ENCODE measurements at places on chromosomes 1 and 21.
A peak's percentile ranks its signal among the peaks of the same experiment; 100 is the strongest.

DNA sequence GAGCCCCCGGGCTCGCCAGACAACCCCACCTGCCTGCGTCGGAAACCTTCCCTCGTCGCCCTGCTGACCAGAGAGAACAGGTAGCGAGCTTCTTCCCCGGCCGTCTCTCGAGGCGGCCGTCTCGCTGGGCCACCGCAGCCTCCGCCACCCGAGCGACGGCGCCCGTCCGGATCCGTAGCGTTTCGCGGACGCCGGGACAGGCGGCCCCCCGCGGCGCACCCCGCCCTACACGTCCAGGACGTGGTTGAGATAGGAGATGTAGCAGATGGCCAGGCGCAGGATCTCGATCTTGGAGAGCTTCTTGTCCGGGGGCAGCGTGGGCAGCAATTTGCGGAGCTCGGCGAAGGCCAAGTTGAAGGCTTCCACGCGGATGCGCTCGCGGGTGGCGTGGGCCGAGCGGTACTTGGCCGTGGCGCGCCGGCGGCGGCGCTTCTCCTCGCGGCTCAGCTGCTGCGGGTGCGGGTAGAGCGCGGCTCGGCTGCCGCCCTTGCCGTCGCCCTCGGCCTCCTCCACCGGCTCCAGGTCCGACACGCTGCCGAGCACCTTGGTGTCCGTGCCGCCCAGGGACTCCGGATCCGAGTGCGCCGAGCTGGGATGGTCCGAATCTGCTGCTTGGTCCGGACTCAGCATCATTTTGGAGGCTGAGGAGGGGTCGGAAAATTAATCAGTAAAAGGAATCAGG, 3.0 kb downstream of the NHLH2 start:
- no peak for DNase-seq

DNA sequence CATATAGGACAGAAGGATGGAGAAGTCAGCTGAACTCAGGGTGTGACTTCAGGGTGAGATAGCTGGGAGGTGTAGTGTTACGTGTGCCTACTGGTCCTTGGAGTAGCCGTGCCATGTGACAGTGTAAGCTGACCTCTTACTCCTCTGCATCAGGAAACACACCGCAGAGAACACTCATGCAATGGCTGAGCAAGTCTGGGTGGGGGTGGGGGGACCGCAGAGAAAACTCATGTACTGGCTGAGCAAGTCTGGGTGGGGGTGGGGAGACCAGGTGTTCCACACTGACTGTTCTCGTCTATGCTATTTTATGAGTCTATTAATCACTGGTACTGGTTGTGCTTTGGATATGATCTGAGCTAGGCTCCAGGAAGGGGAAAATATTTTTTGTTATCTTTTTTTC, 233.1 kb downstream of the PAPPA2 start:
- no peak for DNase-seq

DNA sequence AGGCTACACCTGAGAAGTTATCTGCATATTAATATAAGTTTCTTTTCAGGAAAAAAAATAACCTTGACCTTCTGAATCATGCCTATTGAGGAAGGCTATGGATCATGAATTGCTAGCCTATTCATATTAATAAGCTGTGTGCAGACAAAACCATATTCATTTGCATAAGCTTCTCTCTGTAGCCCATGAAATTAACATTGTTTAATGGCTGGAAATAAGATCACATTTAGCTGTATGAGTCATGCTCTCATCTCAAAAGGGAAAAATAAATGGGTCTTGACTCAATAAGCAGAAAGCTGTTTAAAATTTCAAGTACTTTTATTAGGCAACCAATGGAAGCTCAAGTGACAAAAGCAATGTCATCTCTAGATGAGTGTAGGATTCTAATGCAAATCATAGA, 330.0 kb upstream of the DEPDC1 start:
- DNase-seq: no peak

GRCh38 chr1:25036117-25036546, 106.1 kb upstream of the RUNX3 start:
- DNase-seq: no peak

- DNase-seq: no peak
Measured at GRCh38 chr1:90761781-90762589, 44.9 kb upstream of the BARHL2 start.

DNA sequence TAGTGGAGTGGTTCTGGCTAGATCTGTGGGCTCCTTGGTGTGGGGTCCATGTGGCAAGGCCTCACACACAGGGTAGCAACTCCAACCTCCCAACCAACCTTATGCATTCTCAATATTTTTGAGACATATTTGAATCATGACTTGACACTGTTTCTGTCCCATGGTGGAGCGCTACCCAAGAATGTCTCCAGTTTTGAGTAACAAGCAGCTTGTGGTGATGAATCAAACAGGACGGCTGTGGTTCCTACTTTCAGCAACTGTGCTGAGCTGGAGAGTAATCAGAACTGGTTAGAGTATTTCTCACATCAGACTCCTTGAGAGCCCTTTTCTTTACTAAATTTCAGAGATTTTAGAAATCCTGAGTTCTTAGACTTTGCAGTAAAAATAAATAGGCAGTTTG, 3.1 kb downstream of the LCE3D start:
- no peak for DNase-seq

DNA sequence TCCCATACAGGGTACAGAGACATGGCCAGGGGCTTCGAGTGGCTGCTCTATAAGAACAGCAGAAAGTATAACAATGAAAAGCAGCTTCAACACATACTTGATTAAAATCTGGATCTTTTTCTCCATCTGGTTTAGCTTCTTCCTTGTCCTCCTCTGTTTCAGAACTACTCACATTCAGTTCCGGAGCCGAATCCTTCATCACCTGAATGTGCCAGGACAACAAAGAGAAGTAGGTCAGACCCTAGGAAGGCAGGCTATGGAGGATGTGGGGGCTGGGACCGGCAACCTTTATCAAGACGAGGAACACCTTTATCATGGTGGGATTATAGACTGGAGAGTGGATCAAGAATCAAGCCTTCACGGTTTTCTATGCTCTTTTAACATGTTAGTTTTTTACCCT, 32.2 kb upstream of the RAP1GAP start:
- no peak for DNase-seq

DNA sequence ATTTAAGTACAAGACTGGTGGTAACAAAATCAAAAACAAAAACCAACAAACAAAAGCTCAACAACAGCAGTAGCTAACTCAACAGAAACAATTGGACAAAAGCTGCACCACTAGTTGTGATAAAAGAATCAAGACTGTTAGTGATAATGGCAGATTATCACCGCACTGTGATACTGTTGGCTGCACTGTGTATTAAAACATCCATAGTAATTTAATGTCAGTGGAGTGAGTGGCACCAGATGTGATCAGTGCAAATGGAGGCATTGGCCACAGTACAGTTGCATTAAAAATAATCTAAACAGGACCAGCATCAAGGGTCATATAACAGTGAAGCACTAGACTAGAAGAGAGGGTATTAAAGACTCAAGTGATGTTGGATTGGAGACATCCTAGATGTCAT, 1341.3 kb downstream of the MRPL39 start:
- no peak for DNase-seq

- DNase-seq: no peak
Measured at GRCh38 chr21:42286416-42286815, 28.8 kb downstream of the TFF3 start.

GRCh38 chr1:37094302-37094701, 60.0 kb upstream of the GRIK3 start:
- peak; percentile 37 for DNase-seq

DNA sequence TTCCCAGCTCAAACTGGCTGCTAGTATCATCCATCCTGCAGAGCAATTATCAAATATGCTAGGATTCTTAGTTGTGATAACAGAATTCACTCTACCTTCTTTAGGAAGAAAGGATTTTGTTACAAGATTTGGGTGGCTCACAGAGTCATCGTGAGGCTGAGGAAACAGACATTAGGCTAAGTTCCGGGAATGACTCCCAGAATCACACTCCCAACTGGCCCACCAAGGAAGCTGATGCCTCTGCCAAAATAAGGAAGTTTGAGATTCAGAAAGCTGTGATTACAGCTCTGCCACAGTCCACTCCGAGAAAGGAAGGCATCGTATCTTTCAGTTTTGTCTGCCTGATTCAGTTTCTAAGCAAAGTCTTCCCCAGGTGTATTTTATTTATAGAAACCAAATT, 50.6 kb upstream of the LYPLAL1 start:
- no peak for DNase-seq

DNA sequence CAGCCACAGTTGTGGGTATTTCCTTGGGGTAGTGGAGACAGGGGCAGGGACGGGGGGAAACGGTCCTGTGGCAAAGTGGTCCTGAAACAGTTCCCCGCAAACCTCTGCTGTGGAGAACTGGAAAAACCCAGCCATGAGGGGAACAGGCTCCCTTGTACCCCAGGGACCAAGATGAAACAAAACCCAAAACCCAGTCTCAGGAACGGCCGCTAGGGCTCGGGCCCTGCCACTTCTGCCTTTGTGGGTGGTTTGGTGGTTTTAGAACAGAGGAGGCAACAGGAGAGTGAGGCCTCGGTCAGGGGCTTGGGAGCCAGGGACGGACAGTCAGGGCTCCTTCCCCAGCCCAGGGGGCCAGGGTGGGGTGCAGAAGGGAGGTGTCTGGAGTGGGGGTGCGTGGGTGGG, 24.8 kb upstream of the EDN2 start:
- DNase-seq: no peak

GRCh38 chr1:32917521-32917920, 16.3 kb upstream of the TMEM54 start:
- DNase-seq: no peak

GRCh38 chr21:28445141-28445830, 547.4 kb downstream of the LTN1 start:
- DNase-seq: no peak

DNA sequence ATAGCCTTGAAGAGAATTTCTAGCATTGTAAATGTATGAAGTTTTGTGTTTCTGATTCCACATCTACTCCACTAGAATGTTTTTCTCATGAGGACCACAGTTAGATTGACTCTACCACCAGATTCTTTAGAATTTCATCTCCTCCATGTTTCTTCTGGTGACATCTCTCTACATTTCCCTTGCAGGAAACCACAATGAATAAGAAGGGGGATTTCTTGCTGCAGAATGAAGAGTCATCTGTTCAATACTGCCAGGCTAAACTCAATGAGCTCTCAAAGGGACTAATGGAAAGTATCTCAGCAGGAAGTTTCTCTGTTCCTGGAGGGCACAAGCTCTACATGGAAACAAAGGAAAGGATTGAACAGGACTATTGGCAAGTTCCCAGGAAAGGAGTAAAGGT, 18.6 kb downstream of the GBP6 start:
- no peak for DNase-seq

- no peak for DNase-seq
Measured at GRCh38 chr1:44650159-44650831, 24.0 kb downstream of the TMEM53 start.

DNA sequence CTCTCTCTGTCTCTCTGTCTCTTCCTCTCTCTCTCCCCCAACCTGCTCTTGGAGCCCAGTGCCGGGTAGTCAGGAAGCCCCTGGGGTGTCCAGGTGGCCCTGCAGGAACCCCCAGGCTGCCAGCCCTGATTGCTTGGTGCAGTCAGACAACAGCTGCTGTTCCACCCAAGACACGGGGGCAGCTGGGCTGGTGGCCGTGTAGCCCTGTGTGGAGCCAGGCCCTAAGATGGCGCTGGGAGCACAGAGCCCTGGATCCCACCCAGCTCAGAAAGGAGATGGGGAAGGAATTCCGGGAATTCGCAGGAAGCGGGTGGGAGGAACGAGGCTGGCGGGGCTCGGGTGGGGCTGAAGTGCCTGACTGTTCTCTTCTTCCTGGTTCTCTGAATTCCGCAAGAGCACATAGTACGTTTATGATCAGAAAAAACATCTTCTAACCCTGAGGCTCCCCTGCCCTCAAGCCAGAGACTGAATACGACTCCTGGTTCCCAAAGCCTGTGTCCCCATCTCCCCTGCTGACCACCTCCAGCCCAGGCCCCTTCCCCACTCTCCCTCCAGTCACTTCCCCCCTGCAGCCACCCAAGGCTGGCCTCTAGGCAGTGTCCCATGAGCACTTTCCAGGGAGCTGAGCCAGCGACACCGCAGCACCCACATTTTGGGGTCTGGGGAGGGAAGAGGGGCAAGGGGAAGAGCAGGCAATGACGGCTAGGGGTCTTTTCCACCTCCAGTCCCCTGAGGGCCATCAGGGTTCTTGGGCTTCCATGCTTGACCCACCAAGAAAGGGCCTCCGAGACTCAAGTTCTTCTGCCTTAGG, 55.0 kb downstream of the WNT9A start:
- DNase-seq: no peak

GRCh38 chr1:247456914-247457639, 827 bp downstream of the OR2B11 start:
- DNase-seq: no peak

GRCh38 chr1:30420519-30421050, 302.8 kb downstream of the MATN1 start:
- no peak for DNase-seq

- no peak for DNase-seq
Measured at GRCh38 chr1:248622570-248623001, 12.3 kb downstream of the OR2T11 start.

GRCh38 chr1:3313576-3313950, 140.9 kb upstream of the ARHGEF16 start:
- no peak for DNase-seq

DNA sequence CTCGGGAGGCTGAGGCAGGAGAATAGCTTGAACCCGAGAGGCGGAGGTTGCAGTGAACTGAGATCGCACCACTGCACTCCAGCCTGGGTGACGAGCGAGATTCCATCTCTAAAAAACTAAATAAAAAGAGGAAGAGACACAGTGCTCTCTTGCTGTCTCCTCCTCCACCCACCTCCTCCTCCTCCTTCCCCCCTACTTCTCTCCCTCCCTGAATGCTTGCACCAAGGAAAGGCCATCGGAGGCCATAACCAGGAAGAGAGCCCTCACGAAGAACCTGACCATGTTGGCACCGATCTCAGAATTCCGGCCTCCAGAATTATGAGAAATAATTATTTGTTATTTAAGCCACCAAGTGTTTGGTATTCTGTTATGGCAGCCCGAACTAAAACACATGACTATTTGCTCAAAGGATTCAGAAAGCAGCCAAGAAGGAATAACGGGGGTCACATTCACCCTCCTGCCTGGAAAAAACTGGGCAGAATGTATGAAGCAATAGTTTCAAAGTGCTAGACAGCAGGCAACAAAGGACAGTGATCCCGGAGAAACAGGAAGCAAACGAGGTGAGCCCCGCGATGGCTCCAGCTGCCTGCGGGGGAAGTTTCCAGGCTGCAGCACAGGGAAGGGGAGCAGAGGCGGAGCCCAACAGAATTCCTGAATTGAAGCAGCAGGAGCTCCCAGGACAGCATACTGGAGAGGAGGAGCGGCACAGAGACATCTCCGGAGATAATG, 35.8 kb downstream of the LDLRAD1 start:
- DNase-seq: no peak

DNA sequence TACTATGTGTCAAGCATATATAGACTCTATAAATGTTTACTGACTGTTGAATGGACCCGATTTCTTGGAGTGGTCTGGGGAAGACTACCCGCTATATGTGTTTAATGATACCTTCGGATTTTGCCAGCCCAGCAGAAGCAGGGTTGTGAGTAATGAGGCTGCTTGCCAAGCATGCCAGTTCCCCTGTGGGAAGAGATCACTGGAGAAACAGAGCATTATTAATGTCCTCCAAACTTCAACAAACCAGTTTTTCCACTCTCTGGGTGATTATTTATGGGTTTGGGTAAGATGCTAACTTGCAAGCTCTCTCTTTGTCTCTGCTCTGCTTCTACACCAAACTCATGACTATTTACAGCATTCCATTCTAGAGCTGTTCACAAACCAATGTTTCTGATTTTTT, 25.1 kb upstream of the PHGDH start:
- DNase-seq: peak; percentile 49

- DNase-seq: no peak
Measured at GRCh38 chr1:175629318-175629694, 114.1 kb downstream of the TNR start.

- DNase-seq: no peak
Measured at GRCh38 chr1:3670823-3671265, 18.5 kb downstream of the TP73 start.

All from NCI-H1417 treated with DMSO at 0.1 percent for 48 hours (cell line).